ENCODE measurements at places on chromosomes 12 and 14. TPM values are rescaled to one million over a fixed set of nuclear protein-coding genes. Genes with fewer than 3 reads are reported as not detected.

The BIN2 gene
- 202 TPM for total RNA-seq

The TMPRSS12 gene
- not detected for total RNA-seq

The C1S gene
- total RNA-seq = 4.9 TPM

The TMEM117 gene
- total RNA-seq = 3.3 TPM

The LMNTD1 gene
- total RNA-seq = not detected

Data from T-cell (primary cell).